ENCODE measurements at places on chromosomes 3 and 15.

GRCh38 chr15:63288342-63288741, 10.9 kb downstream of the APH1B start:
- DNase-seq: no peak

DNA sequence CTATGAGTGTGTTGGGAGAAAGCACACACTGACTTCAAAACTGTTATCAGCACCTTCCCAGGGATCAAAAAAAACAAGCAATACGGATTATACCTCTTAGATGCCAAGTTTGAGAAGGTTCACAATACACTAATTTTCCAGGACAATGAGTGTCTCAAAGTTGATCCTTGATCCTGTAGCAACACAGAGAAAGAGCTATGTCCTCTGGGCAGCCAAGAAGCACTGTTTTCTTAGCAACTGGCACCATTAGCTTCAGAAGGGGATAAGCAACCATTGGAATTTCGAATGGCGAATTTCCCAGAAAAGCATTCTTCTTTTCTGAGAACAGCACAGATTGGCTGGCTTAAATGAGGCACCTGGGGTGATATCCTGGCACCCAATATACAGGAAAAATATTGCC, 270.3 kb upstream of the RORA start:
- DNase-seq: no peak

GRCh38 chr3:142981108-142981507, 17.6 kb upstream of the PAQR9 start:
- DNase-seq: no peak

DNA sequence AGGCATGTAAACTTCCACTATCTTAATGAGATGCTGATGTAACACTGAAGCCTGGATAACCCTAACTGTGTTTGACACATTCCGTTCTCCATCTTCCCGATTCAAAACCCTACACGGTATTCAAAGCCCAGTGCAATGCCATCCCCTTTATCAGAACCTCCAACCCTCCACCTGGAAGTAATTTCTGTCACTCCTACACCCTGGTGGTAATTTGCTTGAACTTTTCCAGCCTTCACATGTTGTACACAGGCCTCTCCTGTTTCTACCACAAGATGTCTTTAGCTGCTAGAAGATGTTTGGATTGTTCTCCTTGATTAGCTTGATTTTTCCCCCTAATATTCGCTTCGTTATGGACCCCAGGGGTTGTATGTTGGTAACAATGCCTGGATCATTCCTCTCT, 208.9 kb downstream of the CHST2 start:
- no peak for DNase-seq

- no peak for DNase-seq
Observed at GRCh38 chr3:32316319-32316718, 75.3 kb upstream of the CMTM7 start.

DNA sequence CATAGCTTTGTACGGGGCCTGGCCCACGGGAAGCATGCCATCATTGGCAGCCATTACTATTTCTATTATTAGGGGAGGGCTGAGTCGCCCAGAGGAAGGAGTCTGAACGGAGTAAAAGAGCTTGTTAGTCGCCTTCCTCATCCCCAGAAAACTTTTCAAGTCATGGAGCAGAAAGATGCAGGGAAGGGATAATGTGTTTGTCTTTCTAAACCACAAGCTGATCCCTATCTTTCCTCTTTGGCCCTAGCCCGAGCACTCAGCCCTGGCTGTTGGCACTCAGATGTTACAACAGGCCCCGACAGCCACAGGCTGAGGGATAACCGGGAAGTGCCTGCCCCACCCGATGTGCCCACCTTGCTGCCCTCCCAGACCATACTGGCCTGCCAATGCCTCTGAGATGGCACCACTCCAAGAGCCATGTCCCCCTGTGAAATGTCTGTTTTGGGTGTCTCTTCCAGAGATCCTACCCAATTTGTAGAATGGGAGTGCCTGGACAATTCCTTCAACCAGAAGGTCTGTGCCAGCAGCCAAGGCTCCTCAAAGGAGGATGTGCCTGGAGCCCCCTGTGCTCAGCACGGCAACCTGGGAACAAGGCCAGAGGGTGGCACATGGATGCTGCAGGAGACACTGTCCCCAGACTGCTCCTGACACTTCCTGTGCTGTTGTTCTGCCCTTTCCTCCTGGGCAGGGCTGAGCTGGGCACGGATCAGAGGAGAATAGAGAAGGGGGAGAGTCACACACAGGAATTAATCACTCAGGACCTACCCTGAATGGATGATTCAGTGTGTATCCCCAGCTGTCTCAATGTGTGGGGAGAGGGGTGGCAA, 10.8 kb downstream of the PAK6 start:
- no peak for DNase-seq

- no peak for DNase-seq
Observed at GRCh38 chr3:28449398-28449797, 100.8 kb upstream of the AZI2 start.

DNA sequence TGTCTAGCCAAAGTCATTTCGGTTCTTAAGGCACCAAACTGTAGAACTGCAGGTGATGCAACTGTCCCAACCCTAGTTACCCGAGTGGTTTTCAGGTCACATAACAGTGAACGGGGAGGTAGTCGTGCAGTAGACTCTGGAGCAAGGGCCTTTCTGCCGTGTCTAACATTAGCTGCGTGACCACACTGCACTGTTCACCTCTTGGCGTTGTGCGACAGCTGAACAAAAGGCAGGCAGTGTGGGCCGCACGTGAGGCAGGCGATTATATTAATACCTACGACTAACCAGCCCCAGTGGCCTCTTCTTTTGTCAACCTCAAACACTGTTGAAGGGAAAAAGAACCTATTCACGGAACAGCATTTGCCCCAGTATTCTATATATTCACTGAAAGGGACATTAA, 2.8 kb downstream of the LRRN1 start:
- no peak for DNase-seq

- no peak for DNase-seq
Observed at GRCh38 chr3:40846451-40846850, 321.7 kb downstream of the ZNF621 start.

DNA sequence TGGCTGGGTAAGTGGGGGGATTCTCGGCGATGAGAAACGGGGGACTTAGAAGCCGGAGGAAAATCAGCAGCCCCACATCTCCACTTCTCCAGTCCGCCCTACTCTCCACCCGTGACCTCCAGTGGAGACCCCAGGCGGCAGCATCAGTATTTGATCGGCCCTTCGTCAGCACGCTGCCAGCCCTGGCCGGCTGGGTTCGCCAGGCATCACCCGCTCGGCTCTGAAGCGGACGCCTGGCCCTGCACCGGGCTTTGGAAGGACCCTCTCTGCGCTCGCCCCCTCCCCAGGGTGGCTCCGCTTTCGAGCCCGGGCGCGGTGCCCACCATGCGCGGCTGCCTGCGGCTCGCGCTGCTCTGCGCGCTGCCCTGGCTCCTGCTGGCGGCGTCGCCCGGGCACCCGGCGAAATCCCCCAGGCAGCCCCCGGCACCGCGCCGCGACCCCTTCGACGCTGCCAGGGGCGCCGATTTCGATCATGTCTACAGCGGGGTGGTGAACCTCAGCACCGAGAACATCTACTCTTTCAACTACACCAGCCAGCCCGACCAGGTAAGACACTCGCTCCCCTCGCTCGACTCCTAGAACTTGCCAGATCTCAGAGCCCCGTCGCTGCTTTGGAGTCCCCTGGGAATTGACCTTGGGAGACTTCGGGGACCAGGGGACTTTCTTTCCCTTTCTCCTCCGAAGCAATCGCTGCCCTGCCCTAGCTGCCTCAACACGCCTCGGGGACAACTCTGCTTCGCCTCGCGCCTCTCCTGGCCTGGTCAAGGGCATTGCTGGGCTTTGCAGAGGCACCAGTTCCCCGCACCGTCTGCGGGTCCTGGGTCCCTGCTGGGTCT, 561 bp downstream of the SIDT1 start:
- peak; percentile 11 for DNase-seq

DNA sequence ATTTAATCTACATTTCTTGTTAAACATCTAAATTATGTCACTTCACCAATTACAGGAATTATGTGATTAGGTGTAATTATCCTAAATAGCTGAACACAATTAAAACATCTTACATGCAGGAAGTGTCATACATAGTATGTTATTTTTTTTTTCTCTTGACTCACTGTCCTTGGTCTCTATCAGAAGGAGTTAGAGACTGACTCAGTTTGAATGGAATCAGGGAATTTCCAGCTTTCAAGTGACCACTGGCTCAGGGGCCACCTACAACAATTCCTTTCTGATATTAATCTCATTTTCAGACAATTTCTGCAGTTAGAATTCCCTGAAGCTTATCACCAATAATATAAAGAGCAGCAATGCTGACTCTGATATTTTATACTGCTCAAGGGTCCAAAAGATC, 400.7 kb downstream of the ROBO1 start:
- no peak for DNase-seq

- DNase-seq: no peak
Observed at GRCh38 chr3:45907769-45908705, 21.7 kb downstream of the CCR9 start.

DNA sequence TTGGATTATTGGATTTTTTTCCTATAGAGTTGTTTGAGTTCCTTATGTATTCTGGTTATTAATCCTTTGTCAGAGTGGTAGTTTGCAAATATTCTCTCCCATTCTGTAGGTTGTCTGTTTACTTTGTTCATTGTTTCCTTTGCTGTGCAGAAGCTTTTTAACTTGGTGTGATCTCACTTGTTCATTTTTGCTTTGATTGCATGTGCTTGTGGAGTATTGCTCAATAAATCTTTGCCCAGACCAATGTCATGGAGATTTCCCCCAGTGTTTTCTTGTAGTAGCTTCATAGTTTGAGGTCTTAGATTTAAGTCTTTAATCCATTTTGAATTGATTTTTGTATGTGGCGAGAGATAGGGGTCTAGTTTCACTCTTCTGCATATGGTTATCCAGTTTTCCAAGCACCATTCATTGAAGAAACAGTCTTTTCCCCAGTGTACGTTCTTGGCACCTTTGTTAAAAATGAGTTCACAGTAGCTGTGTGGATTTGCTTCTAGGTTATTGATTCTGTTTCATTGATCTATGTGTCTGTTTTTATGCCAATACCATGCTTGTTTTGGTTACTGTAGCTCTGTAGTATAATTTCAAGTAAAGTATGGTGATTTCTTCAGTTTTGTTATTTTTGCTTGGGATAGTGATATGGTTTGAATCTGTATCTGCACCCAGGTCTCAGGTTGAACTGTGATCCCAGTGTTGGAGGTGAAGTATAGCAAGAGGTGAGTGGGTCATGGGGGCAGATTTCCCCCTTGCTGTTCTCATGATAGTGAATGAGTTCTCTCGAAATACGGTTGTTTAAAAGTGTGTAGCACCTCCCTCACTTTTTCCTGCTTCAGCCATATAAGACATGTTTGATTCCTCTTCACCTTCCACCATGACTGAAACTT, 46.1 kb upstream of the TNFSF10 start:
- no peak for DNase-seq

DNA sequence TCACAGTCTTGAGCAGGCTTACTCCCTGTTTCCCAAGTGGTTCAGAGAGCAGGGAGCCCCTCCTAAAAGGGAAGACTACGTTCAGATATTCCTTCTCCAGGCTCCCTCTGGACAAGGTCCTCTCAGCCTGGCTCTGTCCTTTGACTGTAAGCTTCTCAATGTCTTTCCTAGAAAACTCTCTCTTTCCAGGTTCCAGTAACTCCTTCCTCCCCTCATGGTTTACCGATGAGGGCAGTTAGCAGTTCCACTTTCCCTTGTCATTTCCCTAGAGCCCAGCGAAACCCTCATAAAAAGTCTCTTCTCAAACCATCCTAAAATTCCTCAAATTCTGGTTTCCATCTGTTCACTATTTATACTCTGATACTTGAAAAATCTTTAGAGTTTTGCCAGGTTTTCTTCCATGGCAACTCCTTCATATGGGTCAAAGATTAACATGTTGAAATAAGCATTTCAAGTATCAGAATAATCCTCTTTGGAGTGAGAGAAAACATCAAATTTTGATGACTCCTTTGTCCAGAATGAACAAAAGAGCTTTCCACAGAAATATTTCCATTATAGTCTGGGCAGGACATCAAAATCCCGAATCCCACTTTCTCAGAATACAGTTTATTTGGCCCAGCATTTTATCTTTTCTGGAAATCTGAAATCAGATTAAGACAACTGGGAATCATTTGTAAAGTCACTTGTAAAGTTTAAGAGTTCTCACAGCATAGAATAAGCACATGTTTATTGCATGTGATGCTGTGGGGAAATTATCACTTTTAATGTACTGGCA, 599.4 kb downstream of the UNC13C start:
- no peak for DNase-seq

GRCh38 chr15:67980171-67980570, 73.9 kb upstream of the PIAS1 start:
- DNase-seq: no peak

DNA sequence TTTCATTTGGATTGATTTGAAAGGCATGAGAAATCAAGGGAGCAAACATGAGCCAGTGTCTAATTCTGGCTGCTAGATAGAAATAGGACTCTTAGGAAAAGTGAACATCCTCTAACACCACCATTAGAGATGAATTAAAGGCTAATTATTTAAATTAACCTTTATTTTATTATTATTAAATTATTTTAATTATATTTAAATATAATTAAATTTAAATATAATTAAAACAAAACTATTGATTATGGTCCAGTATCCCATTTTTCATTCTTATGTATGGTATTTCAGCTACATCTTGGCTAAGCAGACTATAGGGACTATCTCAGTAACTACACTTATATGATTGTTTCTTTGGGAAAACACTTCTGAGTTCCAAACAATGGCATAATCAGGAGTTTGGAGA, 904.8 kb downstream of the NAALADL2 start:
- no peak for DNase-seq

- no peak for DNase-seq
Observed at GRCh38 chr3:181265750-181266333, 276.3 kb upstream of the DNAJC19 start.

GRCh38 chr15:61327019-61327631, 98.0 kb upstream of the RORA start:
- no peak for DNase-seq

DNA sequence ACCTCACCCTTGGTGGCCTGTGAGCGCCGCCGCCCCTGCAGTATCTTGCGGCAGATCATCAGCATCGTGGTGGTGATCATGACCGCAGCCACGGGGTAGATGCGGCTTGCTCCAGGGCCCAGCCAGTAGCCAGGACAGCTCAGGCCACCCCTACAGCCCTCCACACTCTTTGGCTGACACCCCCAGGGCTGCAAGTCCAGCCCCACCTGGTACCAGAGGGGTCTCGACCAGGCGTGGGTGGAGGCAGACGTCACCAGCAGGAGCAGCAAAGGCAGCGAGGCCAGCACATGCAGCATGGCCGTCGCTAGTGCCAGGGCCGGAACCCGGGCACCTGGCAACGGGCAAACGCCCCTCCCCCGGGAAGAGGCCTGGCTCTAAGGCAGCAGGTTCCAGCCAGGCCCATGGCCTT, at the start of gene TMEM89:
TSS of gene TMEM89 (minus strand) at position 309 of the 409 bp plus-strand sequence. CDS start at position 296, 13 bp downstream.
- no peak for DNase-seq

GRCh38 chr3:18033581-18034108, 291.2 kb upstream of the TBC1D5 start:
- no peak for DNase-seq

GRCh38 chr3:152197451-152197850, 71.3 kb upstream of the MBNL1 start:
- no peak for DNase-seq

DNA sequence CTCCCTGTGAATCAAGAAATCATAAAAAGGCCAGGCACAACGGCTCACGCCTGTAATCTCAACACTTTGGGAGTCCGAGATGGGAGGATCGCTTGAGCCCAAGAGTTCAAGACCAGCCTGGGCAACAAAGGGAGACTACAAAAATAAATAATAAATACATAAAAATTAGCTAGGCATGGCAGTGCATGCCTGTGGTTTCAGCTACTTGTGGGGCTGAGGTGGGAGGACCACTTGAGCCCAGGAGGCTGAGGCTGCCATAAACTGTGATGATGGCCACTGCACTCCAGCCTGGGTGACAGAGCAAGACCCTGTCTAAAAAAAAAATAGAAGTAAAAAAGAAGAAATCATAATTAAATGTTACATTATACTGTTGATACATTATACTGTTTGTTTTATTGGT, 28.0 kb upstream of the DCUN1D1 start:
- no peak for DNase-seq
